Natural killer cell (primary cell): ENCODE measurements at places on chromosomes 6 and 20. TPM values are rescaled to one million over a fixed set of nuclear protein-coding genes. Genes with fewer than 3 reads are reported as not detected.

DNA sequence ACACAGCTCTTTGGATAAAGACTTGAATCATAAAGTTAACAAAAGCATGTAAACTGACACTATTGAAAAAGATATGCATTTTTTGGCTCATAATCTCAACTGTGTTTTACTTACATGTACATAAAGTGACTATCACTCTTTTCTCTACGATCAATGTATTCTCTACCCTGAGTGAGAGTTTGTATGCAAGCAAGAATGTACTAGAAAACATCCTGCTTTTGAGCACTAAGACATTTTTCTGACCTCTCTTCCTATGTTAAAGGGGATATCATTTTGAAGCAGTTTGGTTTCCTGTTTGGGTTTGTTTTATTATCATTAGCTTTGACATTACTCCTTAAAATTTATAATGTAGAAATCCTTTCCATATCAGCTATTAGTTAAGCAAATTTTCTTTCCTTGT lies 910.8 kb downstream of the C6orf118 start:
- no peak for DNase-seq

- DNase-seq, result no peak
Observed at GRCh38 chr6:27547157-27548075, 74.5 kb upstream of the ZNF184 start.

The SLC4A11 gene
- 0.32 TPM for total RNA-seq

The MATN4 gene
- not detected for total RNA-seq

GRCh38 chr20:51036827-51037531 lies 14.1 kb upstream of the KCNG1 start:
- DNase-seq, result no peak

- no peak for DNase-seq
Observed at GRCh38 chr6:38118791-38119365, 299.4 kb downstream of the ZFAND3 start.

The FAM162B gene
- total RNA-seq, result not detected

- DNase-seq, result no peak
Observed at GRCh38 chr6:129923530-129924250, 62.6 kb upstream of the TMEM244 start.

DNA sequence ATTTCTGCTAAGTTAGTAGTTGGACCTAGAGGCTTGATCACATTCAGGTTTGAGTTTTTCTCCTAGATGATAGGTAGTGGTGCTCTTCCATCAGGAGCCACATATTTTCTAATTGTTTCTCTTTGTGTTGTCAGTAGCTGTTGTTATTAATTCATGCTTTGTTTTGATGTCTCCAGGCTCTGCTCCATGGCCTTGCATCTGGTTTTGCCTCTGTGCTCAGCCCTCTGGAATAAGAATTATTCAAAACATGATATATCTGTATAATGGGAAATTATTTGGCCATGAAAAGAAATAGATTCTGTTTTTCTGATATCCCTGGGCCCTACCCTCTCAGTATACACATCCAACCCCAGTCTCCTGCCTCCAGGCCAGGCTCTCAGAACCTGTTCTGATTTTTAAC lies 184.8 kb downstream of the CDC5L start:
- no peak for DNase-seq

DNA sequence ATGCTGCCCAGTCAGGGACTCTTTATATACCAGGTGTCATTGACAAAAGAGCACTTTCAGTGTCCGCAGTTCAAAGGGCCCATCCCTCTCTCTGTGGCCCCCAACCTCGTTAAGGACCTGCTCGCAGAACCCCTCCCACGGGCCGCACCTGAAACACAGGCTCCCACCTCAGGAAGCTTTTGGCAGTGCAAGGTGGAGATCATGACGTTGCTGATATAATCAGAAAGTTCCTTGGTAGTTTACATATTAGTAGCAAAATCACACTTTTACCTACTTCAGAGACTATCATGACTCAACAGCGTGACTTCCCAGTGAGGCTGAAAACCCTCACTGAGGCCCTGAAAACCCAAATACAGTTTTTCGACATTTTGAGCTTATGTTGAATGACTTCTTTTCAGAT lies 4.1 kb downstream of the TTLL2 start:
- no peak for DNase-seq

- no peak for DNase-seq
Observed at GRCh38 chr6:14885498-14885897, 360.4 kb upstream of the JARID2 start.

DNA sequence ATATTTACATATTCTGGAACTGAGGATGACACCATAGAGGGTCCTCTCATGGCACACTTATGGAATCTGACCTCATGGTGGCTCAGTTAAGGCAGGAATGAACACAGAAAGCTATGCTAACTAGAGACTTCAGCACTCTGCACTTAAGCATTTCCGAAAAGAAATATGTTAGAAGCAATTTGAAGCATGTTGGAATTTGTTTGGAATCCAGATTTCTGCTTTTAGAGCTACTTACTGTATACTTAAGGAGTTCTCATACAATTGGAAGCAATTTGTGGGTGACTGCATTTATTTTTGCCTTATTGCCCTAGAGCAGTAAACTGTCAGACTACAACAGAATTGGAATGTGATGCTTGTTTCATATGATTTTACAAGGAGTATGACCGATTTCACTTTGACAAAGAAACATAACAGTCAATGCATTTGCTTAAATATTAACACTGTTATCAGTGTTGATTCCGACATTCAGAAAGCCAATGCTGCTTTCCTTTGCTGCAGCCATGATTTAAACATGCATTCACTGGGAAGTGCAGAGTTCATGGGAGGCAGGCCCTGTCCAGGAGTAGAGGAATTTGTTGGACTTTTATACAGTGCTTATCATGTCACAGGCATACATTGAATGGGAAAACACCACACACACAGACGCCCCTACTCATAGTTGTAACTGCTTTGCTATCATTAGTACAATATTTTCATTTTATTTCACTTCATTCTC lies 244.4 kb downstream of the SAMD5 start:
- DNase-seq, result no peak

DNA sequence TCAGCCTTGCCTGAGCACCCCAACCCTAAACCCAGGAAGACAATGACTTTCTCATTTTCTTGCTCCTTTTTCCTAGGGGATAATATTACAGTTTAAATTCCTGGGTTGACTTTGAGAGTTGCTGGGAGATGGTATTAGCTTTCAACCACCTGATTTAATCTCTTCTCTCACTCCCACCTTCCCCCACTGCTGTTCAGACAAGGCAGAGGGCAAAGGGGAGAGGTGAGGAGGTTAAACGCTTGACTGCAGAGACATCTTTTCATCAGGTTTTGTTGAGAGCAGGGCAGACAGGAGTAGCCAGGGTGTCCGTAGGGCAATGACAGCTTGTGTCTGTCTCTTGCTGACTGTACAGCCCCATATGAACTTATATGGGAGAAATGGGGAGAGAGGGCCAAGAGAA lies 811.2 kb downstream of the MAFB start:
- no peak for DNase-seq

GRCh38 chr6:29720863-29721262 lies 2.4 kb upstream of the HLA-F start:
- no peak for DNase-seq

The GNMT gene
- 2.0 TPM for total RNA-seq

DNA sequence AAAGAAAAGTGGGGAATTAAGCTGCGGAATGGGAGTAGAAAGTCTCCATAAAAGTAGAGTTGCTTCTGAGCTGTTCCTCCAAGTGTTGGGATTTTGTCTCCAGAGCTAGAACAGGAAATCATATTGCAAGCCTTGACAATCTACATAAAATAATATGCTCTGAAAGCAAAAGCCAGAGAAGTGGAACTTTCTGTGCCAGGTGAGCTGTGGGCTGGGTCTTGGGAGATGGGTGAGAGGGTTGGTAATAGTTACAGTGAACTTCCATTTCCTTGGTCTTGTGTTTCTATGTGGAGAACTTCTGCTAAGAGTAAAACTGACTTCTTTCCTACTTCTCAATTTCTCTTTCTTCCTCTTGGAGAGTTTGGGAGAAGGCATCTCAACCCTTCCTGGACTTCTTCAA lies 6.3 kb upstream of the HMGN4 start:
- no peak for DNase-seq

- peak; percentile 85 for DNase-seq
Observed at GRCh38 chr6:43723737-43724295, 36.2 kb upstream of the MRPS18A start.

DNA sequence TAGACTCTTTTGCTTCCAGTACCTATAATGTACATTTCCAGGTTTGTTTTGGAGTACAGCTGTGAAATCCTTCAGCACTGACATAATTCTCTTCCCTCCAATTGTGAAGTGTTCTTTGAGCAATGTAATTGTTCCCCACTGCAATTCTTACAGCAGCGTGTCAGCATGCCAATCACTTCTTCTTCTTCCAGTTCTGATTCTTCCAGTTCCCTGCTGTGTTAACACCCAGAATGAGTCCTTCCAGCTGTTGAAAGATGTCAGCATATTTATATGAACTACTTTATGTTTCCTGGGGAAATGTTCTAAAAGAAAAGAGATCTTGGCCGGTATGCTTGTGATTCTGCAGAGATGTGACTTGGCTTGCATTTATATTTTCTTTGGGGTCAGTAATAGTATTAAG lies 213.9 kb downstream of the UNC5CL start:
- DNase-seq, result no peak

The SOX18 gene
- total RNA-seq, result not detected

The EYS gene
- total RNA-seq, result not detected

DNA sequence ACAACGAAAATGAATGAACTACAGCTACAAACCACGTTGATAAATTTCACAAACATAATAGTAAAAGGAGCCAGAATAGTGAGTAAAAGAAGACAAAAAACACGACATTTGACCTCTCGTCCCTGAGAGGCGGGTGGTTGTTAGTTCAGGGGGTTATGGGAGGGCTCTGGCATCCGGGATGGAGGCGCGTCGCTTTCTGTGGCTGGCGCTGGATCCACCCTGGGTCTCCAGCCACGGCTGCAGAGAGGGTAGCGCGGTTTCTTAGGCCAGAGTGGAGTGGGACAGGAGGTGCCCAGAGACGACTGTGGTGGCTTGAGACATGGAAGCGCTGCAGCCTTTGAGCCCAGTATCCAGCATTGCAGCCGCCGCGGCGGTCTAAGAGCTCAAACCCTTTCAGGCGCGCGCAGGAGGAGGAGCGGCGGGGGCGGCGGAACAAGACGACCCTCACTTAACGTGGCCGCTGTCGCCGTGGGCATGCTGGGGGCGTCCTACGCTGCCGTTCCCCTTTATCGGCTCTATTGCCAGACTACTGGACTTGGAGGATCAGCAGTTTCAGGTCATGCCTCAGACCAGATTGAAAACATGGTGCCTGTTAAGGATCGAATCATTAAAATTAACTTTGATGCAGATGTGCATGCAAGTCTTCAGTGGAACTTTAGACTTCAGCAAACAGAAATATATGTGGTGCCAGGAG lies 3.7 kb upstream of the ZSCAN23 start:
- peak; percentile 17 for DNase-seq

The OTOR gene
- total RNA-seq, result not detected
